ENCODE measurements at places on chromosomes 5 and 9.

DNA sequence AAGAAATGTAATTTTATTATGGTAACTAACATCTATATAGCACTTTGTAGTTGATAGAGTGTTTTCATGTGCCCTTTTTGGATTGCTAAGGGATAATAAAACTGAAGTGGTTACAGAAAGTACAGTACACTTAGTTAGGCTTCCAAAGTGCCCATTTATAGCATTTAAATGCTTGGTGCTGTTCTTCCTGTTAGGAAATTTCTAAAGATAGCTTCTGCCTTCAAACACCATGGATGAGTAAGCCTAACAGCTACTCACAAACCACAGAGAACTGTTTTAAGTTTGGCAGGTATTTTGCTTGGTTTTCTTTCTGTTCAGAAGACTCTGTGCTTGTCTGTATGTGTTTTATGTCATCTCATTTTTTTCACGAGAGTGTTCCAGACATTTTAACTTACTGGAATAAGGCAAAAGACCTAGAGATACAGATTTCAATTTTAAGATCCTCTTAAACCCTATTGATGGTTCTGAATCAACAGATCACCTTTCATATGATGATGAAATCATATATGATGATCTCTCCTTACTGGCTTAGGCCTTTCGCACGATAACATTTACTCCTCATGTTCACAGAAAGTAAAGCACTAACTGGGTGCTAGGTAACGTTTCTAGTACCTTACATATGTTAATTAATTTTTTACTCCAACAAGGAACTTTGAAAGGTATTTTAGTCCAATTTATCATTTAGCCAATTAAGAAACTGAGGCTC lies 4.4 kb downstream of the RIMOC1 start:
- no peak for DNase-seq

GRCh38 chr5:42992088-42992879 lies 47.8 kb downstream of the ANXA2R start:
- peak; percentile 56 for DNase-seq

- no peak for DNase-seq
These were observed 13.6 kb downstream of the TERT start for GRCh38 chr5:1281038-1281882.

DNA sequence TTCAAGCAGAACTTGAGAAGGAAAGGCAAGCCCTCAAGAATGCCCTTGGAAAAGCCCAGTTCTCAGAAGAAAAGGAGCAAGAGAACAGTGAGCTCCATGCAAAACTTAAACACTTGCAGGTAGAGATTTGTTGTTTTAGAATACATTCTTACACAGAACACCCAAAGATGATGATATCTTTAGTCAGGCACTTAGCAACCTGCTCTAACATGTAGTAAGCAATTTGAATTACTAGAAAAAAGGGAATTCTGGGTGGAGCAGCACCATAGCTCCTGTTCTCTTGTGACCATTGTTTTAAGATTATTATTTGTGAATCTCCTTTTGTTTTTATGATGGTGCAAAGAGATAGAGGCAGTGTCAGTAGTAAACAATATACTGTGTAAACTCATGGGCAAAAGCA lies 63.1 kb downstream of the RAB14 start:
- DNase-seq = no peak

- no peak for DNase-seq
These were observed 33.1 kb upstream of the PPARGC1B start for GRCh38 chr5:149697001-149697400.

DNA sequence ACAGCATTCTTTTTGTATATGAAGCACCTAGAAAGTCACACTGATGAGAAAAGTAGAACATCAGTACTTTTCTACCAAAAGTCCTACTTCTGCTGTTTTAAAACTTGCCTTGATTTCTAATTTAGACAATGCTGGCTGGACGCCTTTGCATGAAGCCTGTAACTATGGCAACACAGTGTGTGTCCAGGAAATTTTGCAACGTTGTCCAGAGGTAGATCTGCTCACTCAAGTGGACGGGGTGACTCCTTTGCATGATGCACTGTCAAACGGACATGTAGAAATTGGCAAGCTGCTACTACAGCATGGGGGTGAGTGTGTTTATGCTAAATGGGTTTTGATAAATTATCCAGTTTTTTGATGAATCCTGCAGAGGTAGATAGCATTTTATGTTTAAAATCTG lies 73.5 kb downstream of the SLF1 start:
- DNase-seq = no peak

DNA sequence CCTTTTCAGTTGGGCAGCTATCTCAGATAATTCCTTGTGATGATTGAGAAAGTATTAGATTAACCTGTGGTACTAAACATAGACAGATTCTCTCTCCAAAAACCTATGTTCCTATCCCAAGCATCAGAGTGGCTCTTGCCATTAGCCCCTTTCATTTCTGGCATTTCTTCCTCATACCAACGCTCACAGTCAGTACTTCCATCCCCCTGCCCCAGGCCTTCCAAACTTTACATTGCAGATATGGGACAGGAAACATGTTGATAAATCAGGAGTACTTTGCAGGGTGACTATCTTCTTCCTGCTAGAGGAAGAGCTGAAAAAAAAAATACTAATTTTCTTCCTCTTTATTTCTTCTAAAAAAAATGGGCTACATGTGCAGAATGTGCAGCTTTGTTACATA lies 442.6 kb upstream of the RGMB start:
- no peak for DNase-seq

GRCh38 chr5:149114403-149115312 lies 26.6 kb upstream of the ABLIM3 start:
- peak; percentile 12 for DNase-seq

- DNase-seq = no peak
These were observed 14.1 kb downstream of the SEMA4D start for GRCh38 chr9:89483592-89484474.

DNA sequence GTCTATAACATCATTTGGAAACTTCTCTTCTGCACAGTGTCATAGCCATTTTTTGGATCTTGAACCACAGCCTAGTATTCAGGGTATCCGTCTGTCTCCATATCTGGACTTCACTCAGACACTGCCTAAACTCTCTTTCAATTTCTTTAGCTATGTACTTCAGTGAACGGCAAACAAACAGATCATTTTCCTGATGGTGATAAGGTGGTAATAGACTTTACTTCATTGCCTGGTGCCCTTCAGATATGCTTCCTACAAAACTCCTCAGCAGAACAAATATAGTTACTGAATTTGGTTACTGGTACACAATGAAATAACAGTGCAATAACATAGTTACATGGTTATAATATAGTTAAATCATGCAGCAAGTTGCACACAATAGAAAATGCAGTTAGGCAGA lies 348.2 kb downstream of the ZSWIM6 start:
- DNase-seq = no peak

DNA sequence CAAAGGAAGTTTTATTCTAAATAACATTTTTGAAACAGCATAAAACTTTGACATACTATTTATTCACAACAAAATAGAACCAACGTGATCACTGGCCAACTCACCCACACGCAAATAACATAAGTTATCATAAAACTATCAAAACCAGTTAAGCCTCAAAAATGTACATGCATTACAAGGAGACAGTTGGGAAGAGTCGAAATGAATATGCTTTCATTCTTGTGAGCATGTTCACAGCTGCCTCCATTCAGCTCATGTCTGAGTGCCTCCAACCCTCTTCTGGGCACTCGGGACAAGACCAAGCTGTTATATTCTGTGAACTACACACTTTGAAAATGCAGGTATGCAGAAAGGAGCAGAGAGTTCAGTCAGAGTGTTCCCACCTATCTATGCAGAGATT lies 284.9 kb downstream of the BNC2 start:
- no peak for DNase-seq

- DNase-seq = no peak
These were observed 183.3 kb downstream of the MED10 start for GRCh38 chr5:6194906-6195612.

- DNase-seq = no peak
These were observed 87.4 kb downstream of the DOCK2 start for GRCh38 chr5:169724303-169725087.

- DNase-seq = no peak
These were observed 4.5 kb downstream of the FBXW5 start for GRCh38 chr9:136939996-136940525.

DNA sequence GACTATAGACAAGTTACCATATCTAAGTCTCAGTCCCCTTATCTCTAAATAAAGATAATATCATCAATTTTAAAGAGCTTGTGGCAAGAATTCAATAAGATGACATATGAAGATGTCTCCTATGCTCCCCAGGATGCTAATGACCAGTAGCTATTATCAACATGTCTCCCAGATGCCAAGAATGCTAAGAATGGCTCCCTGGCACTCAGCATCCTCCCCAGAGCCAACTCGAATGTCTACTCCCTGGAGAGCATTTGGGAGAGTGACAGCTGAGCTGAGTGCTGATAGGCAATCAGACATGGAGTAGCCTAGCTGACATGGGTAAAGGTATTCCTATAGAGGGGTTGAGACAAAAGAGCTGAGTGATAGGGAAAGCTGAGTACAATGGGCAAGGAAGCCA lies 15.9 kb downstream of the P4HA2 start:
- DNase-seq = no peak
